ENCODE measurements at places on chromosomes 12 and 14. TPM values are rescaled to one million over a fixed set of nuclear protein-coding genes. Genes with fewer than 3 reads are reported as not detected.

- peak; percentile 32 for DNase-seq
Measured at GRCh38 chr12:48000878-48001504, 3.3 kb downstream of the COL2A1 start.

GRCh38 chr12:53052419-53053217, 2.8 kb downstream of the TNS2 start:
- no peak for DNase-seq

GRCh38 chr14:67510836-67511235, 22.3 kb upstream of the PLEKHH1 start:
- DNase-seq, result no peak

DNA sequence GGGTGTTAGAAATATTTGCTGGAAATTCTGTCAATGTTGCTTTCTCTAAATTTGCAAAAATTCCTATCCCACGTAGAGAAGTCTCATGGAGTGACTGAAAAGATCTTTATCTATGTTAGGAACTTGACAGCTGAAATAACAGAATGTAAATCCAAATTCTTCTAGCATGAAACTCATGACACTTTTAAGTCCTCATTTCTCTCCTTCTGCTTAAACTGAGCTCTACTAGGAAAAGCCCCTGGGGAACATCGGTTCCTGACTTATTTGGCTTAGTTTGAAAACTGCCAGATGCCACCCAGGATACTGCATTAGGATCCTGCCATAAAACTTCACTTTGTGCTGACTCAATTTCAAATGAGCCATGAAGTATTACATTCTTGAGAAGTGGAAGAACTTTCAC, 426.0 kb downstream of the GALC start:
- peak; percentile 15 for DNase-seq

- DNase-seq, result peak; percentile 13
Measured at GRCh38 chr14:29016050-29016900, 249.7 kb downstream of the FOXG1 start.

- no peak for DNase-seq
Measured at GRCh38 chr12:99983456-99984258, 1.1 kb downstream of the ANKS1B start.

GRCh38 chr12:6122201-6122600, 2.3 kb downstream of the VWF start:
- DNase-seq, result no peak

GRCh38 chr12:29149691-29150281, 708 bp downstream of the FAR2 start:
- peak; percentile 30 for DNase-seq

DNA sequence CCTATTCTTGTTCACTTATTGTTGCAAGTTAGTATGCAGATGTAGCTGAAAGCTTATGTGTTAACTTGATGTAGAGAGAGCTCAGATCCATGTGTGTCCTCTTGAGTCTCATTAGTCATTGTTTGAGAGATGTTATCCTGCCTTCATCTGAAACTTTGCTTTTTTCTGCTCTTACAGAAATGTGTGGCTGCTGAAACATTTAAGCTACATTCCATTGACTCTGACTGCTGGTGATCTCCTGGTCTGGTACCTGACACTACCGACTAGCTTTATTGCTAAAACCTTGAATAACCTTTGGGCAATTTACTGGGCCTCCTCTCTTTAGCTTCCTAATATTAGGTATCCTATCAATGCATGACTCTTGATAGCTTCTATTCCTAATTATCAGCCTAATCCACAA, 705.6 kb upstream of the FOXG1 start:
- no peak for DNase-seq

DNA sequence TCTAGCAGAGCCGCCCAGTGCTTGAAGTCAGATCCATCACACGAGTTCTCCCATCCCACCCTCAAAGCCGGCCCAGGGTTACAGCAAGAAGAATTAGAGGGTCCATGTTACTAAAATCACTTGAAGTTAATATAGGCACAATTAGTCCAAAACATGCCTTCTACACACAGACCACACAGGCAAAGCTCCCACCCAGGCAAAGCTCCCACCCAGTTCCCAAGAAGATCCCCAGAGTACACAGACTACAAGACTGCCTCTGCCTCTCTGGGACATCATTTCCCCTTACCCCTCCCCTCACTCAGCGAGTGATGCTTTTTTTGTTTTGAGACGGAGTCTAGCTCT, 3.3 kb downstream of the GLI1 start:
- no peak for DNase-seq

DNA sequence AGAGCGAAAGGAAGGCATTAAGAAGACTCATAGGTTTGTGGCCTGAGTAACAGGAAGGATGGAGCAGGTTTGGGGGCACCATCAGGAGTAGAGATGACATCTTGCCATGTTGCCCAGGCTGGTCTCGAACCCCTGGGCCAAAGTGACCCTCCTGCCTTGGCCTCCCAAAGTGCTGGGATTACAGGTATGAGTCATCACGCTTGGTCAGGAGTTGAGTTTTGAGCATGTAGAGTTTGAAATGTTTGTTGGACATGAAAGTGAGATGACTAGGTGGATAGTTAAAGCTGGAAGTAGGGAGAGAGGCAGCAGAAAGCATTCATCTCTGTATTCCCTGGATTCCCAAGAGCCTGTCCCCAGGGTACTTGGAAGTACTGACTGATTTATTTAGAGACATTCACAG, 112.6 kb downstream of the ERC1 start:
- DNase-seq, result no peak

GRCh38 chr12:31655208-31655607, 4.3 kb upstream of the ETFBKMT start:
- no peak for DNase-seq

- DNase-seq, result no peak
Measured at GRCh38 chr14:56741325-56741724, 69.0 kb downstream of the OTX2 start.

GRCh38 chr12:105279460-105280056, 43.6 kb upstream of the APPL2 start:
- peak; percentile 19 for DNase-seq

GRCh38 chr12:12399776-12400305, 43.0 kb downstream of the BORCS5 start:
- DNase-seq, result no peak

GRCh38 chr12:15700595-15700994, 88.6 kb downstream of the EPS8 start:
- DNase-seq, result no peak

DNA sequence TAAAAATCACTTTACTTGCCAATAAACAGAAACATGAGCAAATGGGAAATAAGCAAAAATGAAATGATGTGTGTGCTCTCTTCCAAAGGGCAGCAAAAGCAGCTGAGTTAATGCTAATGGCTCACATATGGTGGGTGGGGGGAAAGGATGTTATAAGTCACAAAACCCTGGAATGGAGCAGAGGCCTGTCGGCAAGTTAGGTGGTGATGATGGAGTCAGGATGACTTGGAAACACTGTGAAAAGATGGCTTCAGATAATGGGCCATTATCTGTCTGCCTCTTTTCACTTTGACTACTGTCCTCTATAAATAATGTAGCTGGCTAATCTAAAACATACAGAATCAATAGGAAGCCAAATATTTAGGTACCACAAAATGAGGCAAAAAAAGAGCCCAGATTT, 228.7 kb downstream of the APAF1 start:
- DNase-seq, result no peak

DNA sequence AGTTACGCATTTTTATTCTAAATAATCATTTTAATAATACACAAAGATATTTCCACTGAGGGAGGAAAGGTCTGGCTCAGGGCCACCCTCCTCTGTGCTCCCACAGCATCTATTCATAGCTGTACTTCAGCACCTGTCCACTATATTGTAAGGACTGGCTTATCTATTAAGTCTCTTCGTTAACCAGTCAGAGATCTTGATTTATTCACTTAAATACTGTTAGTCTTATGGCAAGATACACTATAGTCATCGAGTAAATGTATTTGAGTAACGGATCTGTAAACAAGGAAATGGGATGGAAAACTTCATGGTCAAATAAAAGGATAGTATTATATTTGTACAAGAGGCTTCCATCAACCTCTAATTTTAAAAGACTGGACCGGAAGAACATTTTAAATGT, 54.6 kb downstream of the SPTLC2 start:
- no peak for DNase-seq

DNA sequence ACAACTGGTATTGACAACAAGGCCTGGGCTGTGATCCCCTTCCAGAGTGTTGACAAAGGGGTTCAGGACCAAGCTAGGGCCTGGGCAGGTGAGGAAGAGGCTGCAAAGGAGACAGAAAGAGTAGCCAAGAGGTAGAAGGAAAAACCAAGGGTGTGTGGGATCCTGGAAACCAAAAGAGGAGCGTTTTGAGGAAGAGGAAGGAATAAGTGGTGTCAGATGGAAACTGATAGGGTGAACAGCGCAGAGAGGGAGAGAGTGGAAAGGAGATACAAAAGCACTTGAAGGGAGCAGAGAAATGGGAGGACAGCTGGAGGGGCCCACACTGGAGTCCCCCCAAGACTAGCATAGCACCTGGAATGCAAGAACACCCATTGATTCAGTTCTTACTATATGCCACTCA, 8.3 kb upstream of the HVCN1 start:
- no peak for DNase-seq

DNA sequence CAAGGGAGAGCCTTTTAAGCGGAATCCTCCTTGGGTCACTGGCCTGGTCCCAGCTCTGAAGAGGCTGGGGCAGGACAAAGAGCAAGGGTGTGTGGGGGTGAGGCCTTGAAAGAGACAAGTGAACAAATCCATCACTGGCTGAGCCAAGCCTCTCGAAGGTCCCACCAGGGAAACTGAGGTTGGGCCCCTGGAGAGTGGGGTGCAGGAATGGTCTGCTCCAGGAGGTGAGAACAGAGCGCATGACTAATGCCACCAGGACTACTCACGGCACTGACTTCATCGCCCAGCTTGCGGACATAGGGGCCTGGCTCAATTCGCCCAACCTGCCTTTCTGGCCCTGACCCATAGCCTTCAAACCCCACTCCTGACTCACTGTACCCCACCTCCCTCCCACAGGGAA, 19.2 kb upstream of the DEGS2 start:
- DNase-seq, result no peak

- DNase-seq, result no peak
Measured at GRCh38 chr12:49518914-49519573, 19.8 kb upstream of the KCNH3 start.

GRCh38 chr14:65336191-65336591, 76.3 kb upstream of the FUT8 start:
- no peak for DNase-seq

GRCh38 chr14:70171726-70172125, 17.0 kb downstream of the SLC8A3 start:
- no peak for DNase-seq

DNA sequence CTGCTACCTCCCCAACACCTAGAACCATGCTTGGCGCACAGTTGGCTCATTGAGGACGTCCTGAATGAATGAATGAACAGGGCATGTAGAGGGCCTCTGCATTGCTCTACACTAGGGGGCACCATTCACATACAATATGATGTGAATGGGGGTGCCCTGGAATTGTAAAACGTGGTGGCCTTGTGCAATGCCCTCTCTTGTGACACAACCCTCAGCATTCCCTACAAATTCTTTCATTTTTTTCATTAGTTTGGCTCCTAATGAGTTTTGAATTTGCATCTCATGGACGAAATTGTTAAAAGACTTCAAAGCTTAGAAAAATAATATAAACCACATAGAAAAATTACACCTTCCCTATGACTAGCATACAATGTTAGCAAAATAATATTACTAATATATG, 2.3 kb upstream of the DIO2 start:
- DNase-seq, result no peak

- no peak for DNase-seq
Measured at GRCh38 chr14:64870160-64870559, 9.5 kb downstream of the SPTB start.

DNA sequence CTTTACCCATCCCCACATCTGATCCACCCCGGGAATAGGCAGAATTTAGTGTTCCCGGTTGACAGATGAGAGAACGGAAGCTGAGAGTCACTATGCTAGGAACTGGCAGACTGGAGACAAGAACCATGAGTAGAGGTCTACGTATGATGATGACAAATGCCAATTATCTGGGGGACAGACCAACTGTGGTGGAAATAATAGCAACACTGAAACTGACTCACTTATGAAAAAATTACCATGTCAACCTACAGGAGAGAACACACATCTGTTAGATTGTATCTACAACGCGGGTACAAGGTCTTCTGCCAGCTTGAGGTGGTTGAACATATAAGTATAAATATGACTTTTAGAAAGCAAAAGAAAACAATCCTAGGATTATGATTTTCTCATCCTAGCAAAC, 15.4 kb upstream of the SELPLG start:
- no peak for DNase-seq

DNA sequence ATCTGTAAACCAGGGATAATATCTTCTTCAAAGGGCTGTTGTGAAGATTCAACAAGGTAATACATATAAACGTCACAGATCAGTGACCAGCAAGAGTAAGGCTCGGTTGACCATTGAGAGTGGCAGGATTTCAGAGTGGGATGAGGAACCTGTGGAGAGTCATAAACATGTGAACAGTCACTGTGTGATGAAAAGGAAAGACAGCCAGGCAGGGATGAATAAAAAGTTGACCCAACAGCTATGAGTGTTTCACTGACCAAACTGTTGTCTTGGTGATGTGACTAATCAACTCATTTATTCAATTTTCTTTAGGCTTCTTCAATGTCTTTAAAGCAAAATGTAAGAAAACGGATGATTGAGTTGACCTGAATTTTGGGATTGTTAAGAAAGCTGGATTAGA, 8.6 kb upstream of the FRMD6 start:
- no peak for DNase-seq

DNA sequence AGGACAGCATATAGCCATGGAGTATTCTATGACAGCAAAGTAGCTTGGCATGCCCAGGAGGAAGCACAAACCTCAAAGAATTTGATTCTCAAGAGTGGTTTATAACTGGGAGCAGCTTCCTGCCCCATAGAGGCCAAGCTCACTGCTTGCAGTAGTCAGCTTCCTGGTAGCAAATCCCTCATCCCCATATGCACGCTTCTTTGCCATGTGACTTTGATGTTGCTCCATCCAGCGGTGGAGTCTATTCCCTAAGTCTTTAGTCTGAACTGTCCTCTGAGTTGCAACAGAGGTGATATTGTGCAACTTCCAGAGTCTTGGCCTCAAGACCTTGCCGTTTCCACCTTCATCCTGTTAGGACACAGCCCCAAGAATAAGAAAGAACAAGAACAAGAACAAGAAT, 996.8 kb upstream of the TMEM132C start:
- DNase-seq, result no peak

GRCh38 chr12:46470036-46470627, 97.6 kb upstream of the SLC38A2 start:
- DNase-seq, result no peak

GRCh38 chr12:119182701-119183493, 4.2 kb downstream of the HSPB8 start:
- no peak for DNase-seq

GRCh38 chr12:91890742-91891141, 254.9 kb downstream of the BTG1 start:
- DNase-seq, result no peak

The RNASE2 gene
- polyA plus RNA-seq, result 1.1 TPM

The PRH2 gene
- polyA plus RNA-seq, result 0.50 TPM

The CLEC4C gene
- polyA plus RNA-seq, result 0.23 TPM

The OR4E2 gene
- 0.05 TPM for polyA plus RNA-seq

The AMHR2 gene
- 0.63 TPM for polyA plus RNA-seq

The NAV3 gene
- polyA plus RNA-seq, result 11.4 TPM

The MGP gene
- 33.9 TPM for polyA plus RNA-seq

The KRT79 gene
- polyA plus RNA-seq, result not detected

The PRB2 gene
- 1.5 TPM for polyA plus RNA-seq

The CCDC177 gene
- polyA plus RNA-seq, result 0.05 TPM

The CLEC6A gene
- 0.27 TPM for polyA plus RNA-seq

The C3AR1 gene
- polyA plus RNA-seq, result 3.6 TPM

The TMEM253 gene
- polyA plus RNA-seq, result 1.3 TPM

The PPP1R3E gene
- polyA plus RNA-seq, result 42.5 TPM

The CCDC77 gene
- polyA plus RNA-seq, result 38.6 TPM

The SYNE3 gene
- 2.5 TPM for polyA plus RNA-seq

The GLIPR1L1 gene
- polyA plus RNA-seq, result 0.43 TPM

Data from left kidney (tissue), 8 donors.